ENCODE measurements at places on chromosomes 12 and 14.

DNA sequence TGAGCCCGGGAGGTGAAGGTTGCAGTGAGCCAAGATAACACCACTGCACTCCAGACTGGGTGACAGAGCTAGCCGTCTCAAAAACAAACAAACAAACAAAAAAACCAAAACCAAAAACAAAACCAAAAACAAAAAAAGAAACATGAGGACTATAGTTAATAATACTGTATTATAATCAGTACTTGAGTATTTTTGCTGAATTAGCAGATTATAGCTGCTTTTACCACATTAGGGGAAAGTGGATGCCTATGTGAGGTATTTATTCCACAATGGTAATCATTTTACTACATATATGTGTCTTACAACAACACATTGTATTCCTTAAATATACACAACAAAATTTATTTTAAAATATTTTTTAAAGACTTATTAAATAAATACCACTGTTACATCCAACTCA, 101.4 kb upstream of the PPP4R3A start:
- no peak for DNase-seq

DNA sequence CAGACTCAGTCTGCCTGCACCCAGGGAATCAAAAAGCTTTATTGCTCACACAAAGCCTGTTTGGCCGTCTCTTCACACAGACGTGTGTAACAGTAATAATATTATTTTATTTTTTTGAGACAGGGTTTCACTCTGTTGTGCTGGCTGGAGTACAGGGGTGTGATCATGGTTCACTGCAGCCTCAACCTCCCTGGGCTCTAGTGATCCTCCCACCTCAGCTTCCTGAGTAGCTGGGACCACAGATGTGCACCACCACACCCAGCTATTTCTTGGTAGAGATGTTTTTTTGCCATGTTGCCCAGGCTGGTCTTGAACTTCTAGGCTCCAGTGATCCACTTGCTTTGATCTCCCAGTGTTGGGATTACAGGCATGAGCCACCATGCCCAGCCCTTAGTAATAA, 88.4 kb upstream of the DCD start:
- DNase-seq: no peak

- DNase-seq: no peak
Observed at GRCh38 chr14:38904959-38905358, 198.1 kb downstream of the SEC23A start.

GRCh38 chr12:52977170-52977569, 28.3 kb downstream of the KRT18 start:
- DNase-seq: no peak

GRCh38 chr14:83164016-83164415, 1630.4 kb upstream of the SEL1L start:
- peak; percentile 80 for DNase-seq

- DNase-seq: peak; percentile 64
Observed at GRCh38 chr14:49893309-49894213, 679 bp downstream of the ARF6 start.

GRCh38 chr12:98698603-98699463, 53.7 kb downstream of the APAF1 start:
- DNase-seq: peak; percentile 67

- peak; percentile 36 for DNase-seq
Observed at GRCh38 chr12:40156021-40156764, 50.3 kb upstream of the SLC2A13 start.

GRCh38 chr12:49706351-49707127, 666 bp downstream of the FMNL3 start:
- DNase-seq: peak; percentile 48

DNA sequence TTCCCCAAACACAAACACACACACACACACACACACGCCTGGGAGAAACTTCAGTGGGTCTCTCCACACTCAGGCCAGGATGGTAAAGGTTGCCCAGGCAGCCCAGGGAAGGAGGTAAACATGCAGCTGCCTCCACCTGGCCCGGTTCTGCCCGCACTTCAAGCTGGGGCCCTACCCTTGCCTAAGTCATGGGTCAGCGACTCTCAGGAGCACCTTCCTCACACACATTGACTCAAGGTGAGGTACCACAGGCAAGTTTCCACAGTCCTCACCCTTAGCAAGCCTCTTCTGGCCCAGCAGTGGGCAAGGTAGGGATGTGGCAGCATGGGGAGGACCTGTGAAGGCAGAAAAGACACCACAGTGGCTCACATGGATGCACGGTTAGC, 14.1 kb upstream of the FAIM2 start:
- no peak for DNase-seq

GRCh38 chr12:93178154-93178878, 199.4 kb upstream of the NUDT4 start:
- no peak for DNase-seq

- DNase-seq: peak; percentile 62
Observed at GRCh38 chr14:104708606-104709268, 15.3 kb upstream of the ADSS1 start.

DNA sequence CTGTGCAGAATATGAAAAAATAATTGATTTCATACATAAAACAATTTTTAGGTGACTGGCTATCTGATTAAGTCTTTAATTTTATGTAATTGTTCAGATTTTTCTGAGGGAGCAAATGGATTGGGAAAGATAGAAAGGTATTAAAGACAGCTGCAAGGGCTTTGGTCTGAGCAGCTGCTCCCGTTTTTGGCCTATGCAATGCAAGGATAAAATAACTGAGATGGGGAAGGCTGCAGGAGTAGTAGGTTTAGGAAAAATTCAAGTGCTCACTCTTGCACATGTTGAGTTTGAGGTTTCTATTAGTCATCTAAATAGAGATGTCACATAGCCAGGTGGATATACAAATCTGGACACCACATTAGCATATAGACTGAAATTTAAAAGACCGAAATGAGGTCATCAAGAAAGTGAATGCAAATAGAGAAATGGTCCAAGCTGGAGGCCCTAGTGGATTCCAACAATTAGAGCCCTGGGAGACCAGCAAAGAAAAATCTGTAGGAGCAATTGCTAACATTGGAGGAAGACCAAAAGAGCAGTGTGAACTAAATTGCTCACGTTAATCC, 144.0 kb downstream of the PPFIA2 start:
- DNase-seq: peak; percentile 21

- DNase-seq: no peak
Observed at GRCh38 chr12:117583677-117584225, 222.3 kb upstream of the NOS1 start.

GRCh38 chr14:99545586-99545985, 58.4 kb downstream of the CCDC85C start:
- DNase-seq: no peak

- DNase-seq: no peak
Observed at GRCh38 chr12:65189028-65189718, 19.8 kb downstream of the LEMD3 start.

- DNase-seq: peak; percentile 5
Observed at GRCh38 chr12:9588749-9589148, 19.0 kb downstream of the KLRB1 start.

DNA sequence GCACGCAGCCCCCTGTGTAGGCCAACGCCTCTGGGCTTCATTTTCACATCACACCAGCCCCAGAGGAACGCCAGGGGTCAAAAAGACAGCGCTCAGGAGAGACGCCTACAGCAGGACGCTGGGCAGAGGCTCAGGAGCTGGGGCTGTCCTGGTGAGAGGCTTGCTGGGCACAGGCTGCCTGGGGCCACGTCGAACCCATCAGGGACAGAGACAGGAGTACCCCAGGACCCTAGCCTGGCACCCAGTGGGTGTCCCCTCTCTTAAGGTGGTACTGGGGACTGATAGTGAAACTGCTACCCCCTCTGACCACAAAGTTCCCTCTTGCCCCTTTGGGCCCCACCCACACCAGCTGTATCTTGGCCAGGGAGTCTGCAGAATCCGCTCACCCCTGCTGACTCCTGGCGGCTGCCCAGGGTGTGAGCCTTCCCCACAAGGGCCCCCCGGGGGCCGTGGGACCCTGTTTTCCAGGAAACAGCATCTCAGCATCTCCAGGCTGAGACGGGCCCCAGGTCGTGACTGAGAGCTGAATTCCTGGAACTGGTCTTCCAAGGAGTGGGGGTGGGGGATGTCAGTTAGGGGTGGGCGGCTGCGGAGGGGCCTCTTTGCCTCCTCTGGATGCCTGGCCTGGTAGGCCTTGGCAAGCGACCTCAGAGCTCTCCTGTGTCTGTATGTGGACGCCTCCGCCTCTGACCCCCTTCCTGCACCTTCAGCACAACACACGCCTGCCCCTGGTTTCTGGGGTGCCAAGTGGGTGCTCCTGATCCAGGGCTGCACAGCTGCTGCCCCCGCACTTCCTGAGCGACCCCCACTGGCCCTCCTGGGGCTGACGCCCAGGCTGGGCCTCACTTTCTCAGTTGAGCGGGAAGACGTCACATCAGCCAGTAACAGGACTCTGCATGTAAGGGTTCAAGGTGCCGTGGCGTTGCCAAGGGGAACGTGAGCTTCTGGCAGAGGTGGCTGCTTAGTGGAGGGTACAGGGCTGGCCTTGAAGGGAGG, 321.9 kb upstream of the RTL1 start:
- DNase-seq: no peak

DNA sequence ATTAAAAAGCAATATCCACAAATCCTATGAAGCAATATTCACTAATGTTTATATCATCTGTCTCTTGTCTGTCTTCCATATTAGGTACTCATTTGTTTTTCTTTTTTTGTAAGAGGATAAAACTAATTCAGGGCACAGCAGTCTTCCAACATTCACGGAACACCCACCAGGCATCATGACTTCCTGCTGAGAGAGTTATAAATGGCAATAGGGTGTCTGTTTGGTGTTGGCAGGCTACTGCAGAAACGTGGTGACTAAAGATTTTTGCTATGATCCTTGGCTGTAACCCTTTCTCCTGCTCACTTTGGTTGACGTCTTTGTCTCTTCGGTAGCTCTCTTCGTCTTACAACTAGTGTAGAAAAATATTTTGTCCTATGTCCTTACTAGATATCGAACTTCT, 860.6 kb upstream of the MGAT4C start:
- peak; percentile 28 for DNase-seq

DNA sequence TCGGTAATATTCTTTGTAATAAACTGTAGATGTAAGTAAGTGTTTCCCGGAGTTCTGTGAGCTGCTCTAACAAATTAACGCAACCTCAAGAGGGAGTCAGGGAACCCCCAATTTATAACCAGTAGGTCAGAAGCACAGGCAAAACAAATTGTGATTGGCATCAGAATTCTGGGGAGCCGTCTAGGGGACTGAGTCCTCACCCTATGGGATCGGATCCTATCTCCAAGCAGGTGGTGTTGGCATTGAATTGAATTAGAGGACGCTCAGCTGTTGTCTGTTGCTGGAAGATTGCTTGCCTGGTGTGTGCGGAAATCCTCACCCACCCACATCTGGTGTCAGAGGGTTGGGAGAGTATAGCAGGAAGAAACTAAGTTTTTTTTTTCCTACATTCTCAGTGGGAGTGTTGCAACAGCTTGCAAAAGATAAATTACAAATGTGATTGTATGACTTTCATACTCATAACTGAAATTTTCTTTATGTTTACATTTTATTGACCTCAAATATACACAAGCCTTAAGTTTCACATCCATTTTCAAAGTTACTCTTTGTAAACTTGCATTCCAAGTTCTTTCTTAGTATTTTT, 5.5 kb downstream of the TMEM52B start:
- no peak for DNase-seq

DNA sequence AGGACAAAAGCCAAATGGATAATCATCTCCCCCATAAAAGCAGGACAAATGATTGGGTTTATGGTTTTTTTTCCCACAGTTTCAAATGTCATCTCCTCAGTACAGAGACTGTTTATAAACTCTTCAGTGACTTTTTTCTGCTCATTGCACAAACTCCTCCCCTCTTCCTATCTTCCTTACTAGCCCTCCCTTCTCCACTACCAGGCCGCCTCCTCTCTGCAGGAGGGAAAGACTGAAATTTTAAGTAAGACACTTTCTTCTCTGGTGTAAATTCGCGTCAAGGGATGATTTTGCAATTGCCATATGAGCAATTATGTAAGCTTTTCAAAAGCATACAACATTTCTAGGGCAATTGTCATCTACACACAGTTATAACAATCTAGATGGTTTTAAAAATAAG, 37.0 kb downstream of the BTG1 start:
- peak; percentile 45 for DNase-seq

DNA sequence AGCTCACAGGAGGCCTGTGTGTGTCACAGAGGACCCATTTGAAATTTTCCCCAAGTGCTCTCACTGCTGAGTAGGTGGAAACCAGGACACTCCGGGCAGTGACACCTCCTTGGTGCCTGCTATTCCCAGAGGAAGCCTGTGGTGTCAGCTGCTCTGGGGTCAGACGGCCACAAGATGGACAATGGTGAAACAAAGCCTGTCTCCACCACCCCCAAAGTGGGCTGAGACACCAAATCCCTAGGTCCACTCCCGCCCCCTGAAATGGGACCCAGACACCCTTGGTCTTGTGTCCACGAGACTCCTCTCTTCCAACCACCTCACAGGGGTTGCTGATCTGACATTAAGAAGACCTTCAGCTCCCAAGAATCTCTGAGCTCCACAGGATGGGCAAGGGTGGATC, 7.0 kb downstream of the KCNH3 start:
- DNase-seq: peak; percentile 73

DNA sequence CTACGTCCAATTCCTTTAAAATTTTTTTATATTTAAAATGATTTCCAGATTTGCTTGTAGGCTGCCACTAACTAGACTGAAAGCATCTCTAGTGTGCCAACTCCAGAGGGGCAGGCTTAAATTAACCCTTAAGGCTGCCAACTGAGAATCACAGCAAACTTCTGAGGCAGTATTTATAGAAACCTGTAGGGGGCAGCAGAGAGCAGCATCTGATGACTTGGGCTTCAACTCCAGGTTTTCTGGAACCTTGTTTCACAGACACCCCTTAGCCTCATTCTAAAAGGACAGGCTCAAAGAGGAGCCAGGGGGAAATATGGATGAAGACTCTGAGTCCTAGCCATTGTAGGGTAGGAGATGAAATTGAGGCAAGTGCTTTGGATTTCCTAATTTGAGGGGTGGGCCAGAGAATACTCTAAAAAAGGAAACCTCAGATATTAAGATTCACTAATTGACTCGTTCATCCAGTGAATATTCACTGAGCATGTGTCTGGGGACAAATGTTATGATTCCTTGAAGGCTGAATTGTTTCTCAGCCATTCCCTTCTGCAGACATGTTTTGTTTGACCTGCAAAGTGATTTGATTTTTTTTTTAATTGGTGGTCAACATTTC, 63.3 kb upstream of the HSPB8 start:
- DNase-seq: peak; percentile 76

DNA sequence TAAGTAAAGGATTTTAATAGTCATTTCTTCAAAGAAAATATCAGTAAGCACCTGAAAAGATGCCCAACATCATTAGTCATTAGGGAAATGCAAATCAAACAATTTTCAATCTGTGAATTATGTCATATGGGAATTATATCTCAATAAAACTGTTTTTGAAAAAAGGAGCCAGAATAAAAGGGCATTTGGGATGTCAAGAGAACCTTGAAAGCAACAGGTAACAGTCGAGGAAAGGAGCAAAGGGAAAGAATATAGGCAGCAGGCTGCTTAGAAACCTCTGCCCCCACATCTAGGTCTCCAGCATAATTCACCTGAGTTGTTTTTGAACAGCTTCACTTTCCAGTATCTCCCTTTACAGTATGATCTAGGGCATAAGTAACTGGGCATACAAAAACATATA, 12.2 kb downstream of the RAD9B start:
- DNase-seq: no peak

All from myocyte (in vitro differentiated cells).